CD8-positive, alpha-beta memory T cell (primary cell): ENCODE measurements at places on chromosomes 5 and 9. TPM values are rescaled to one million over a fixed set of nuclear protein-coding genes. Genes with fewer than 3 reads are reported as not detected.

DNA sequence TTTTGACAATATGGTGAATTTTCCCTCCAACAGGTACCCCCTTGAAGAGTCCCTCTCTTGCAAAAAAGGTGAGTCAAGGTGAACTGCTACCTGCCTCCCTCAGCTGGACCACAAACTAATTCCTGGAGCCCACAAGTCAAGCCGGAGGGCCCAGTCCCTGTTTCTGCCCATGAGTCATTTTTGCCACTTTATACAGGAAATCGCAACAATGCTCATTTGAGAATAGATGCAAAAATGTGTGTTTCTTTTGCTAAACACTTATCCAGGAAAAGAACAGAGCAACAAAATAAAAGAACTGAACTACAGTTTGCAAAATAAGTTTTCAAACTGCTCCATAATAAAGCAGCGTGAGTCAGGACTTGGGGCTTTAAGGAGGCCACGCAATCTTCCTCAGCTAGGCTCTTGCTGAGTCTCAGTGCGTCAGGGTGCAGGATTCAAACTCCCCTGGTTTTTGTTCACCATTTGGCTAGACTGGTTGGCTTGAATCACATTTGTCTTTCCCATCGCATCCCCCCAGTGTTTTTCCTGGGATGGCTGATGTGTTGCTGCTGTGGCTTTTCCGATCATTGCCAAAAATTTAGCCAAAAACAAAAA is 102.7 kb downstream of the GOLPH3 start:
- H3K36me3 ChIP-seq: no peaks in the 10 kb centered on the region
- DNase-seq: no peak
- H3K4me1 ChIP-seq: no peaks in the 10 kb centered on the region
- H3K27me3 ChIP-seq: no peaks in the 10 kb centered on the region
- H3K27ac ChIP-seq: no peak overlapping the region

GRCh38 chr9:130699047-130699446 is 5.5 kb downstream of the EXOSC2 start:
- H3K36me3 ChIP-seq: peaks cover 59% of the 10 kb centered on the region
- no peak overlapping the region for H3K4me3 ChIP-seq
- no peak overlapping the region for H3K27ac ChIP-seq
- peaks cover 13% of the 10 kb centered on the region for H3K4me1 ChIP-seq
- DNase-seq: no peak

DNA sequence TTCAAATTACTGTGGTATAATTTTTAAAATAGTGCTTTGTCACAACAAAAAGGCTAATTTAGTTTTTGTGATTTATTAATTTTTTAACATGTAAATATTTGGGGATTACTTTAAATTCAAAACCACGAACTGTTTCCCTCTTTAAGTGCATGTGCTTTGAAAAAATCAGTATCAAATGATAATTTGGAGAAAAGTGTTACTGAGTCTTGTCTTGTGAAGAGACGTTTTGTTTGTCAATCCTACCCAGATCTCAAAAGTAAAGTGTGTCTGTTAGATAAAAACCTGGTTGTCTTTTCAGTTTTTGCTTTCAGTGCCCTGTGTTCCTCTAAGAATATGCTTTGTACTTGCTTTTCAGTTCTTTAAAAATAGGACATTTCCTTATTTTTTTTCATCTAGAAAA is 7.7 kb downstream of the ZSWIM6 start:
- no peaks in the 10 kb centered on the region for H3K27me3 ChIP-seq
- no peaks in the 10 kb centered on the region for H3K36me3 ChIP-seq
- peaks cover under 1% of the 10 kb centered on the region for H3K4me1 ChIP-seq
- no peak overlapping the region for H3K4me3 ChIP-seq
- H3K27ac ChIP-seq: no peak overlapping the region
- no peak for DNase-seq

DNA sequence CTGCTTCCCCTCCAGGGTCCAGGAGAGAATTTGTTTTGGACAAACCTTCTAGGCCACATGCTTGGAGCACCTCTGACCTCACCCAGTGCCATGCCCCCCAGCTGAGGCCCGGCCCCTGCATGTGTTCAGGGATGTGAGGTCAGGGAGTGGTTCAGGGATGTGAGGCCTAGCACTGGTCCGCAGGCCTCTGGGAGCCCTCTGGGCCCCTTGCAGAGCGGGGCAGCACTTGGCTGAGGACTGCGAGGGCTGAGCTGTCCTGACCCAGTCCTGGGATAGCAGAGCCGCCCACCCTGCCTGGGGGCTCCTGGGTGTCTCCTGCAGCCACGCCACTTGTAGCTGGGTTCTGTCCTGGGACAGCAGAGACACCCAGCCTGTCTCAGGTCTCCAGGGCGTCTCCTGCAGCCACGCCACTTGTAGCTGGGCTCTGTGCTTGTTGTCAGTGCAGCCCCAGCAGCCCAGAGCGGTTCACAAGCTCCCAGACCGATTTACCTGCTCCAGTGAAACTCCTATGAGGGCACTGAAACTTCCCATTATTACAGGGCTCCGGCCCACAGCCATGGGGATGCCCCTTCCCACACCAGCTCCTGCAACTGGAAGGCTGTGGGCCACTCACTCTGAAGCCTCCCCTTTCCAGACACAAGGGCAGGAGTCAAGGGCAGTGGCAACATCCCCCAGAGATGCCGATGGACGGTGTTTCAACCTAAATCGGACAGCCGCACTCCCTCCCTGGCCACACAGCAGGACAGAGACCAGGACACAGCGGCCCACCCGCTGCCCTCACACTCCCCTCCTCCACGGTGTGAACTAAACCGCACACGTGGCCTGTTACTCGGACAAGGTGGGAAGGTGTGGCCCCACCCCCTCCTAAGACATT is 5.4 kb upstream of the CEP72 start:
- H3K4me3 ChIP-seq: no peak overlapping the region
- no peak for DNase-seq
- H3K4me1 ChIP-seq: peaks cover 7% of the 10 kb centered on the region

DNA sequence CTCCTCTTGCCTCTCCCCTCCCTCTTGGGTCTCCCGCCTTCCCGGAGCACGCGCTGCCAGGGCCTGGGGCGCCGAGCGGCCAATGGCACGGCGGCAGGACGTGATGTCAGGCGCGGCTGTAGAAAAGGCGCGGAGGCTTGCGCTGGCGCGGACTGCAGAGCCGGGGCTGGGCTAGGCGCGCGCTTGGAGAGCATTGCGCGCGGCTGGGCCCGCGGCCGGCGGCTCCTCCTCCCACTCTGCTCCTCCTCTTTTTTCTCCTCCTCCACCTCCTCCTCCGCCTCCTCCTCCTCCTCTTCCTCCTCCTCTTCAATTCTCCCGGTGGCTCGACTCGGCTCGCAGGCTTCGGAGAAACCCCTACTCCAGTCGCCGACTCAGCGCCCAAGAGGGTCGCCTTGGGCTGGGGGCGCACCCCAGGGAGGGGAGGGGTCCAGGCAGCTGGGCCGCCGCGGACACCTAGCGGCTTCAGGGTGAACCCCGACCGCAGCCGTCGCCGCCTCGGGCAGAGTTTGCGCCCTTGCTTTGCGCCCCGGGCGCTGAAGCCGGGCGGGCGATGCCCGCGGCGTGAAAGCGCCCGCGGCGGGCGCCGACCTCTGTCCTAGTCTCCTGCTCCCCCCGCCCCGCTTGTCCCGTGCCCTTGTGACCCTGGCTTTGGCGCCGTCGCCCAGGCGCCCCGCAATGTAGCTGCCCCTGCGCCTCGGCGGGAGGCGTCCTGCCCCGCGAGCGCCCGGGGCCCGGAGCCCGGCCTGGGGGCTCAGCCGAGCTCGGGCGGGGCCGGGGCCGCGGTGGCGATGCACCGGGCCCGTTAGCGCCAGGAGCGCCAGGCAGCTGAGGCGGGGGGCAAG is at the start of gene LHX2:
Gene LHX2 (plus strand): TSS at position 309 of the 842 bp plus-strand sequence. CDS start 581 bp downstream, outside the sequence.
- H3K4me3 ChIP-seq: no peak within 1 kb of the TSS
- H3K27me3 ChIP-seq: peaks cover 59% of the 10 kb centered on the region
- H3K27ac ChIP-seq: no peak within 1 kb of the TSS
- peaks cover 5% of the 10 kb centered on the region for H3K4me1 ChIP-seq
- H3K36me3 ChIP-seq: no peaks in the 10 kb centered on the region

DNA sequence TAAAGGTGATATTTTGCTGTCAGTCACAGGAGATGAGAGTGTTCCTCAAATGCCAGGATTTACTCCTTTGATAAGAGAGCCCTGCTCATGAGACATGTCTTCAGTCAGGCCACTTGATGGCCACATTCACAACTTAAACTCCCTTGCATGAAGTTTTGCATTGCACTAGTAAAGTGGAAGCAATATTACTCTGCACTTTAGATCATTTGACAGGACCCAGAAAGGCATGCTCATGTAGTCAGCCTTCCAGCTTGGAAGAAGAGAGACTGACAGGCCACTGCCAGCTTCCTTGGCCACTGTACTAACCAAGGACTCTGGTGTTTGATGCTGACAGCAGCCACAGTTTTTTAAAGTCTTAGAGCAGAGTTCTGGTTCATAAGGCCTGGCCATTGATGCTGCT is 42.6 kb downstream of the NPR3 start:
- H3K27me3 ChIP-seq: no peaks in the 10 kb centered on the region
- H3K4me3 ChIP-seq: no peak overlapping the region
- no peak for DNase-seq
- H3K4me1 ChIP-seq: no peaks in the 10 kb centered on the region

Gene PITX1
- not detected for total RNA-seq

- no peaks in the 10 kb centered on the region for H3K4me1 ChIP-seq
- no peak overlapping the region for H3K4me3 ChIP-seq
- no peaks in the 10 kb centered on the region for H3K36me3 ChIP-seq
- DNase-seq: no peak
Observed at GRCh38 chr5:145178641-145179523, 656.3 kb downstream of the PRELID2 start.

DNA sequence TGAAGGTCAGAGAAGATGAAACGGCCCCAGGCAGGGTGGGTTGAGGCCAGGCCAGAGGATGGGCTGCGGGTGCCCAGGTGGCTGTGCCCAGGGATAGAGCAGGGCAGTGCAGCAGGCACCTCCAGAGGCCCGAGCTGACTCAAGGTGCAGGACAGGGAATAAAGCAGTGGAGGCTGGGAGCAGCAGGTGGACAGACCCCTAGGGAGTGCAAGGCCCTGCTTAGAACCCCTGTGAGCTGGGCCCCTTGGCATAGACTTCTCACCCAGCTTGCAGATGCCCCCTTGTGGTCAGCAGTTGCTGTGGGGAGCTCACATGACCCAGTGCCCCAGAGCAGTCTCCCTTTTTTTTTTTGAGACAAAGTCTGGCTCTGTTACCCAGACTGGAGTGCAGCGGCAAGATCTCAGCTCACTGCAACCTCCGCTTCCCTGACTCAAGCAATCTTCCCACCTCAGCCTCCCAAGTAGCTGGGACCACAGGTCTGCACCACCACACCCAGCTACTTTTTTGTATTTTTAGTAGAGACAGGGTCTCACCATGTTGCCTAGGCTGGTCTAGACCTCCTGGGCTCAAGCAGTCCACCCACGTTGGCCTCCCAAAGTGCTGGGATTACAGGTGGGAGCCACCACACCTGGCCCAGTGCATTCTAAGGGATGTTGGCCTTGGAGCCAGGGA is 118.8 kb downstream of the WNK2 start:
- no peak overlapping the region for H3K27ac ChIP-seq
- no peaks in the 10 kb centered on the region for H3K27me3 ChIP-seq
- no peak overlapping the region for H3K4me3 ChIP-seq
- no peaks in the 10 kb centered on the region for H3K36me3 ChIP-seq
- peak; percentile 57 for DNase-seq
- H3K4me1 ChIP-seq: no peaks in the 10 kb centered on the region

DNA sequence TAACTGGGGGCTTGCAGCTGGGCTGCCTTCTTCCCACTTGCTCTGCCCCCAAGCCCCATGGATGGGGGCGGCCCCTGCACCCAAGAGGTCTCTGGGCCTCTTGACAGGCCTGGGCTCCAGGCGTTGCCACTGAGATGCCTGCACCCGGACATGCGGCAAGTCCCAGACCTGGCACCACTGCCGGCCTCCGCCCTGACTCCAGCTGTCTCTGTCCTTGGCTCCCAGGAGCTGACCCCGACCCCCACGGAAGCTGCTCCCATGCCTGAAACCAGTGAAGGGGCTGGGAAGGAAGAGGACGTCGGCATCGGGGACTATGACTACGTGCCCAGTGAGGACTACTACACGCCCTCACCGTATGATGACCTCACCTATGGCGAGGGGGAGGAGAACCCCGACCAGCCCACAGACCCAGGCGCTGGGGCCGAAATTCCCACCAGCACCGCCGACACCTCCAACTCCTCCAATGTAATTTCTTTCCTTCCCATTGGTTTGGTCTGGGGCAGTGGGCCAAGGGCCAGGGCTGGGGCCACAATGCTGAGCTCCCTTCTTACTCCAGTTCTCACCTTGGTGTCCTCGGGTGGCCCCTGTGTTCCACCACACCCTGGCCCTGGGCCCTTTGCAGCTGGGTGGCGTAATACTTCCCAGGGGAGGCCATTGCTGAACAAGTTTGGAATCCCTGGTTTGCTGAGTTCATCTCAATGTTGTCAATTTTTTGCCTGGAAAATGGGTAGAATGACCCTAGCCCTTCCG is 88.6 kb downstream of the COL5A1 start:
- no peak overlapping the region for H3K27ac ChIP-seq
- H3K4me3 ChIP-seq: no peak overlapping the region
- no peak for DNase-seq
- no peaks in the 10 kb centered on the region for H3K27me3 ChIP-seq
- H3K4me1 ChIP-seq: no peaks in the 10 kb centered on the region

GRCh38 chr5:68898951-68899471 is 194.8 kb upstream of the SLC30A5 start:
- no peaks in the 10 kb centered on the region for H3K27me3 ChIP-seq
- H3K4me3 ChIP-seq: no peak overlapping the region
- H3K27ac ChIP-seq: no peak overlapping the region
- DNase-seq: no peak
- no peaks in the 10 kb centered on the region for H3K4me1 ChIP-seq

DNA sequence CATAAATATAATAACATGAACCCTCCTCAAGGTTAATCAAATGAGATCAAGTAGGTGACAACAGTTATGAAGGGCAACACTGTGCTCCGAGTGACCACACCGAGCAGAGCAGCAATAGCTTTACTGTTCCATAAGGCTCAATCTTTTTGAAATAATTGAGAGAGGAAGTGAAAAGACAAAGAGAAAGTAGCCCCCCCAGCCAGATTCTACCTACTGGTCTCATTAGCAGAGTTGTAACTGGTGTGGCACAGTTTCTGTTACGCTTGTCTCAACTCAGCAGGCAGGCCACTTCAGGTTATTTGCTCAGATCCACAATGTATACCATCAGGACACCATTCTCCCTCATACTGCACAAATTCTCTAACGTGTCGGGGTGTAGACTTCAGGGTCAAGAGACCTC is 14.0 kb downstream of the PRUNE2 start:
- no peak overlapping the region for H3K4me3 ChIP-seq
- H3K27ac ChIP-seq: no peak overlapping the region
- no peaks in the 10 kb centered on the region for H3K4me1 ChIP-seq
- no peaks in the 10 kb centered on the region for H3K36me3 ChIP-seq

DNA sequence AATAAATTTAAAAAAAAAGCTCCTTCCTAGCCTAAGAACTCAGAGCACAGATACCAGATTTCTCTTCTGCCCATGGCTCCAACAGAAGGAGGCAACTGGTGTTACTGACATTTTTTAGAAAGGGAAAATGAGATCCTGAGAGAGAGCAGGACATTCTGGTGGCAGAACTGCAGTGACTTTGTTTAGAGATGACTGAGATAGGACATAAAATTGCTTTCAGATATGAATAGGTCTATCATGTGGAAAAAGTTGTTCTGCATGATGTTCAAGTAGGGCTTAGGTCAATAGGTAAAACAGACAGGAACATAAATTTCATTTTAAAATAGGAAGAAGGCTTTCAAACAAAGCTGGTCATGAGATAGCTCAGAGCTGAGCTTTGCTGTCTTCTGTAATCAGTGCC is 49.6 kb downstream of the NIPAL4 start:
- H3K4me3 ChIP-seq: no peak overlapping the region
- no peaks in the 10 kb centered on the region for H3K4me1 ChIP-seq
- H3K36me3 ChIP-seq: peaks cover 5% of the 10 kb centered on the region
- no peak overlapping the region for H3K27ac ChIP-seq
- DNase-seq: no peak

Gene RMI1
- total RNA-seq: 29.3 TPM

Gene CAMK2A
- total RNA-seq: not detected

Gene MACIR
- total RNA-seq: 9.9 TPM

- DNase-seq: no peak
- no peaks in the 10 kb centered on the region for H3K36me3 ChIP-seq
- H3K4me3 ChIP-seq: no peak overlapping the region
Observed at GRCh38 chr5:53326424-53327153, 153.8 kb upstream of the FST start.
